GM04504 (cell line): ENCODE measurements at places on chromosomes 4 and X.

DNA sequence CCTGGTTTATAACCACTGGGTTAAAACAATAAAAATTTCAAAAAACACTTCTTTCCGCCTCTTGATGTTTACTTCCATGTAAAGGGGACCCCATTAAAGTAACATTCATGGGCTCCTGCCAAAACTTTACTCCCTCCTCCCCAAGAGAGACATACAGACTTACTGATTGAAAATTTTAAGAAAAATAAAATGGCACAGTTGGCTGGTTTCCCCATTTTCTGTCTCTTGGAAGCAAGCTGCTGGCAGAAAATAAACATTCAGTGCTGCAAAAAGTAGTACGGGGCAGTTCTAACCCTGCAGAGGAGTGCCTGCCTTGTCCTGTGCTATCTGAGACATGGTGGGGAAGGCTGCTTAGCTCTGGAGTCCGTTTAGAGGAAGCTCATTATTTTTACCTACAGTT is 187.3 kb upstream of the INTU start:
- no peak for DNase-seq

- no peak for DNase-seq
Observed at GRCh38 chr4:101187841-101188240, 159.5 kb downstream of the PPP3CA start.

DNA sequence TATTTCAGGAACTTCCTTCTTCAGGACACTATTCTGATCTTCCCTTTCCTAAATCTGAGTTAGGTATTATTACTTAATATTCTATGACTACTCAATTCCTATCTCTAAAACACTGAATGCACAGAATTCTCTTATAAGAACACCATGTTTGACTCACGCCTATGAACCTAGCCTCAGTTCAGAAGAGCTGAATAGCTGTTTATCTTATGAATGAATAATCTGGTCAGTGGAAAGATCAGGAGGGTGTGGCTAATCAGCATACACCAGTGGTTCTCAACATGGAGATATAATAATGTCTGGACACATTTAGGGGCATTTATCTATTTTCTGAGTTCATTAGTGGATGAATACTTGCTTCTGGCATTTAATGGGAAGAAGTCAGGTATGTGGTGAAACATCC is 24.2 kb downstream of the EPHA5 start:
- no peak for DNase-seq

- no peak for DNase-seq
Observed at GRCh38 chr4:40264995-40265909, 68.4 kb downstream of the RHOH start.

GRCh38 chr4:45477311-45477733 is 646.5 kb downstream of the GABRG1 start:
- no peak for DNase-seq

- DNase-seq, result peak; percentile 90
Observed at GRCh38 chr4:133865612-133866327, 335.8 kb downstream of the PABPC4L start.

DNA sequence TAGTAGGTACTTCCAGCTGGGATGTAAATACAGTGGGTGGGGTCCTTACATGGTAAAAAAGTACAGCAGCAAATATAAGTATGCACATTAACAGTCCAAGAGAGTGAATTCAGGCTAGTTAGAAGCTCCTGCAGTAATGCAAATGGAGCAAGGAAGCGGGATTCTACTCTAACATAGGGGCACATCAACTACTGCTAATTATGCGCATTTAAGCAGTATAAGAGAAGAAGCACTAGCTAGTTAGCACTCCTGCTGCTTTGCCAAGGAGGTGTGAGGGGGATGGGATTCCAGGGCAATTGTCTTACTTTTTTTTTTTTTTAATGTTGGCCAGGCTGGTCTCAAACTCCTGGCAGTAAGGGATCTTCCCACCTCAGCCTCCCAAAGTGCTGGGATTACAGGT is 284.1 kb downstream of the CHIC1 start:
- no peak for DNase-seq

GRCh38 chr4:107689912-107690587 is 30.0 kb downstream of the PAPSS1 start:
- DNase-seq, result peak; percentile 32

GRCh38 chr4:44422912-44423311 is 25.7 kb downstream of the KCTD8 start:
- DNase-seq, result no peak

GRCh38 chr4:94841864-94842221 is 84.1 kb downstream of the BMPR1B start:
- DNase-seq, result no peak

GRCh38 chr4:111475001-111475400 is 670.3 kb upstream of the FAM241A start:
- DNase-seq, result peak; percentile 17

DNA sequence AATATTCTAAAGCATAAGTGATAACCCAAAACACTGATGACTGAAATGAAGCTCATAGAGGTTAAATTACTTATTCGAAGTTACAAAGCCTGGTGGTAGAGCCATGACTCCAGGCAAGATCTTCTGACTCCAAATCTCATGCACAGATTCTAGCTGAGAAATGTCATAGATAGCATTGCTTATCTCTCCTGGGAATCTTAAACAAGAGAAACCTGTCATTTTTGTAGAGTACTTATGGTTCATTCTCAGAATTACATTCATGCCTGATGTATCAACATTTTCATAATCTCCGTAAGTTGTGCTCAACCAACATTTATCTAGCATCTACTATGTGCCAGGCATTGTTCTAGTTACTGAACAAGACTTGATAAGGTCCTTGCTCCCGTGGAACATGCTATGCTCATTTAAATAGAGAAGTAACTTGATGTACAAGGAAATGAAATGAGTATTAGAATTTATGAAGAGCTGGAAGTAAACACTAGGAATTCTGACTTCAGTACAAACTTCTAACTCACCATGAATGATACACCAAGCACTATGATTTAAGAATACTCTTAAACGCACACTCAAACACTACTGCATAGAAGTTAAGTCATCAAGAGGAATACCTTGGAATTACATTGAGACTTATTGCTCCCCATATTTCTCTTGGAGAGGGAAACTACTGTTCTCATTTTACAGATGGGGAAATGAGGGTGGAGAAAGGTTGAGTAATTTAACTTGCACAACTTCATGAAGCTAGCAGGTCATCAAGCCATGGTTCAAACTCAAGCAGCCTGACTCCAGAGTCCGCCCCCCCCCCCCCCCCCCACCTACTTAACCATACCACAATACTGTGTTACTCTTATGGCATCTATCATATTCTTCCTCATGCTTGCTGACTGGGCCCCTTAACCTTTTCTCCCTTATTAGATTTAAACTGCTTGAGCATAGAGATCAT is 45.4 kb downstream of the MBNL3 start:
- no peak for DNase-seq

DNA sequence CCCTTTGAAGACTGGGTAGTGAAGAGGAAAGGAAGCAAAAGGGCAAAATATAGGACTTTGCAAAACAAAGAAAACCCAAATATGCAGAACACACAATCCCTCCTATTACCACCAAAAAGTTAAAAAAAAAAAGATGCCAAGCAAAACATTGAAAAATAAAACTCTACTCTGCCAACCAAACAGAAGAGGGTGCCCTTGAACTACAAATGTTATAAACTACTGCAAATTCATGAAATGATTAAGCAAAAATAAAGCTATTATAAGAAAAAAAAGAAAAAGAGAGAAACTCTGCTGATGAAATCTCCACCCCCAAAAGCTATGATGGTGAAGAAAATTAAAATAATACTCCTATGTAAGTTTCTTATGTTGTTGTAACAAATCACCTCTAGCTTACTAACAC is 168.5 kb upstream of the STK26 start:
- no peak for DNase-seq

- DNase-seq, result no peak
Observed at GRCh38 chr4:158962393-158962792, 140.5 kb upstream of the RAPGEF2 start.
